ENCODE measurements at places on chromosomes 13 and 19.

- DNase-seq: no peak
Measured at GRCh38 chr13:106490569-106491321, 44.7 kb downstream of the EFNB2 start.

DNA sequence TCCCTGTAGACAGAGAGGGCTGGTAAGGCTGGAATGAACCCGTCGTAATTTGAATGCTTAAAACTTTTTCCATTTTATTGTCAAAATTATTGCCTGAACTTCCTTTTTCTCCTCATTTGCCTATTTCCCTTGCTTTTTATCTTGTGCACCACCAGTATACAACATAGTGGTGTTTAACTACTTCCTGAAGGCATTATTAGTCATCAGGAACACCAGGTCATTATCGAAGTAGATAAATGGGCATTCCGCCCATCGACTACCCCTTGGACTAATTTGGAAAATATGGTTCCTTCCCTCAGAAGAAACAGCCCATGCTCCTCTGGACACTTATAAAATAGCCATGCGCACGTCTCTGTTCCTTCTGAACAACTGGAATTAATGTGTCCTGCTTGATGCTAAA lies 232.1 kb downstream of the TM9SF2 start:
- no peak for DNase-seq

DNA sequence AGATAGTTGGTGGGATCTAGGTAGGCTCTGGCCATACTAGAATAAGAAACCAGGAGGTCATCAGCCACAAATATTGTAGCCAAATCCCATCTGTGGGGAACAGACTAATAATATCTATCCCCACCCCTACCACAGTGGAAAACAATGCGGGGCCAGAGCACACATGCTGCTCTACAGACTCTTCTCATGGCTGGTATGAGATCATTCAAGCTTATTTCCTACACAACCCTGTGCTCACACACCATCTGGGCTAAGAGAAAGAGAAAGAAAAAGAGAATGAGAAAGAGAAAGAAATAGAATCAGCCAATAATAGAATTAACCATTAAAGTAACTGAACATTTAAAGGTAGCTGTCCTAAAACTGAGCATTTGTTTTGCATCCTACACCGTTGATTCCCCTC lies 1268.4 kb upstream of the SPRY2 start:
- DNase-seq: no peak

DNA sequence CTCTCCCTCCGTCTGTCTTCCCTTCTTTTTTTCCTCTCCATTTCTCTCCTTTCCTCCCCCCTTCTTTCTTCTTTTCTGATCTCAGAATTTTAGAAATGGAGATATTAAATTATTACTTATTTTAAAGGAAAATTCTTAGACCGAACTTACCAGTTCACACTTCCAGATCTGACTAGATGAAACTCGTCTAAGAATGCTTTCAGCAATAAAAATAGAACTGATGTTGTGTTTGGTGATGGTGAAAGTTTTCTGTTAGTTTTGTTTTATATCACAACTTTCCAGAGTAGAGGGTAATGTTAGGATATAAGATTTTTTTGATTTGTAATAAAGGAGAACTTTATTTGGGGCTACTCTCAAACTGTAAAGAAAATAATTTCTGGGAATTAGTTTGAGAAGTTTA lies 29.9 kb downstream of the UCHL3 start:
- no peak for DNase-seq

DNA sequence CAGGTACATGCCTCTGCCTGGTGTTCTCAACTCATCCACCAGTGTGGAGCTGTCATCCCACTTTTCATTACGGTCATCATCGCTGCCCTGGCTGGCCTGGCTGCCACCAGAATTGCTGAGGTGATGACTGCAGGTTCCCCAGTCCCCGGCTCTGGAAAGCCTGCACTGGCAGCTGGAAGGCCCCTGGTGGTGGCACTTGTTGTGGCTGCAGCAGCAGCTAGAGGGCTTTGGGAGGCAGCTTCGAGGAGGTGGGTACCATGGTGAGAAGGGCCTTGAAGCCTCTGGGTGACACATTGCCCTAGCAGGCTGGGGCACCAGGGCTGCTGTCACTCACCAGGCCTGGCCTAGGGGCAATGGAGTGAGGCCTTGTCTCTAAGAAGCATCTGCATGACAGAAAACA lies 25.3 kb upstream of the ZNF14 start:
- DNase-seq: no peak

DNA sequence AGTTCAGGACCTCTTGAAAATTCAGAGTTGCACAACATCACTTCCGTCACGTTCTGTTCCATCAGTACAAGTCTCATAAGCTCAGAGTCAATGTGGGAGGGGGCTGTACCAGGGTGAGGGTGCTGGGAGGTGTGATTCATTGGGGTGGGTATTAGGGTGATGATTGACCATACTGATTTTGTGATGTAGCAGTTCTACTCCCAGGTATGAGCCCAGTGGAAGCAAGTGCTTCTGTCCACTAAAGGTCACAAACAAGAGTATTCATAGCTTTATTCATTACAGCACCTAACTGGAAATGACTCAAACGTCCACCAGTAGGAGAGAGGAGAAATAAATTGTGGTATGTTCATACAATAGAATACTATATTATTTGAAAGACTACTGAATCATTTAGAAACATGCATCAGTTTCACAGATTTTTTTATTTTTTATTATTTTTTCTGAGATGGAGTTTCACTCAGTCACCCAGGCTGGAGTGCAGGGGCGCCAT lies 12.1 kb upstream of the UPF3A start:
- no peak for DNase-seq

Measured in memory B cell (primary cell).